Activated CD4-positive, alpha-beta T cell treated with anti-CD3 and anti-CD28 coated beads for 24 hours (primary cell): ENCODE measurements at places on chromosomes 13 and 19.

- no peak for DNase-seq
Measured at GRCh38 chr13:113771709-113772331, 12.8 kb downstream of the TMEM255B start.

- no peak for DNase-seq
Measured at GRCh38 chr19:14337510-14337909, 43.7 kb upstream of the ADGRE5 start.

GRCh38 chr13:27854606-27855005, 62.3 kb downstream of the GSX1 start:
- DNase-seq, result no peak

- peak; percentile 58 for DNase-seq
Measured at GRCh38 chr19:12331211-12331941, 2.1 kb downstream of the ZNF563 start.

DNA sequence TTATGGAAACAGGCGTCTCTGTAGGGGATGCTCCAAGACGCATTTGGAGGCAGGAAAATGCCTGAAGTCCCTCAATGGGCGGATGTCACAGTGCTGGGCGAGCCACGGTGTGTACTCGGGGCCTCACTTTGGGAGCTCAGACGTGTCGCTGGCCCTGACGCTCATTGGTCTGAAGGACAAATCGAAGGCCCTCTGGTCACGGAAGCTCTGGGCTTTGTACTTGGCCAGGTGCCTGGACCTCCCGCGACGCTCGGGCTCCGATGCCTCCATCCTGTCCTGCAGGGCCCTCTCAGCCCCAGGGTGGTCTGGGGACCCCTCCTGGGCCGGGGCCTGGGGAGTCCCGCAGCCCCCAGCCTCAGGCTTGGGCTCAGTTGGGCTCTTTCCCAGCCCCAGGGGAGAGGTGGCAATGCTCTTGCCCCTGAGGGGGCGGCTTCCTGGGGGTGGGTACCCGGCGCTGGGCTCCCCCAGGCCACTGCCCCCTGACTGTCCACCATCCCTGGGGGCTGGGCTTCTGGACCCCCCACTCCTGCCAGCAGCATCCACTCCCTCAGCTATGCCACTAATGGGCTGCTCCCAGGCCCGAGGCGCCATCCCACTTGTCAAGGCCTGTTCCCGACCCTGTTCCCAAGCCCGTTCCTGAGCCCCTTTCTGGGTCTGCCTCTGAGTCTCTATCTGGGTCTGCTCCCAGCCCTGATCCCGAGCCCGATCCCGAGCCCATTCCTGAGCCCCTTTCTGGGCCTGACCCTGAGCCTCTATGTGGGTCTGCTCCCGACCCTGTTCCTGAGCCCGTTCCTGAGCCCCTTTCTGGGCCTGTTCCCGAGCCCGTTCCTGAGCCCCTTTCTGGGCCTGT, 39.5 kb upstream of the GRTP1 start:
- no peak for DNase-seq

DNA sequence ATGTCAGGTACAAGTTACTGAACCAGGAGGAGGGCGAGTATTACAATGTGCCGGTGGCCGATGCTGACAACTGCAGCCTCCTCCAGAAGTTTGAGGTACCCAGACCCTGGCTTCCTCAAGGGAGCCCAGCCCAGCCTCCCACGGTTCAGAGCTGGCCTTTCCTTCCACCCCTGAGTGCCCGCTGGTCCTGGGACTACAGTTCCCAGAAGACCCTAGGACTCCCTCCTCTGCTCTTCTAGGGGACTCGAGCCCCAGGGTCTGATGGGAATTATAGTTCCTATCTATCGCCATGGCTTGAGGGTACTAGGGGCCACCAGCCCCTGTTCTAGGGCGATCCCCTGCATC, 11.0 kb downstream of the PRKCG start:
- DNase-seq, result no peak

GRCh38 chr13:28651810-28652401, 7.0 kb upstream of the POMP start:
- no peak for DNase-seq

GRCh38 chr19:14476673-14477401, 1.7 kb upstream of the PTGER1 start:
- no peak for DNase-seq

DNA sequence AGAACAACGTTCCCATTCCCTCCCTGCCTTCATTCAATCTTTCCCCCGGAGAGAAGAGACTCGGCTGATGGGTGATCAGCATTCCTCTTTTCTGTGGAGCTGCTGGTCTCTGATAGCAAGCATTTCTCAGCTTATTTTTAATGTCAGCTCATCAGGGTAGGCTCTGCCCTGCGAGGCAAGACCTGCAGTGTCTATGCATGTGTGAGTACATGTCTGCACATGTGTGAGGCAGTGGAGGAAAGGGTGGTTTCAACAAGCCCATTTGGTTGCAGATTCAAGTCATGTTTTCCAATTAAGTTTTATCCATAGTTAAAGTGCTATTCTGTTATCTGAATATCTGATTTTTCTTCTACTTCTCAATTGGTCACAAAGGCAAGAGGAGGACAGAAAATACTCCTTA, 19.5 kb downstream of the SLC10A2 start:
- no peak for DNase-seq

DNA sequence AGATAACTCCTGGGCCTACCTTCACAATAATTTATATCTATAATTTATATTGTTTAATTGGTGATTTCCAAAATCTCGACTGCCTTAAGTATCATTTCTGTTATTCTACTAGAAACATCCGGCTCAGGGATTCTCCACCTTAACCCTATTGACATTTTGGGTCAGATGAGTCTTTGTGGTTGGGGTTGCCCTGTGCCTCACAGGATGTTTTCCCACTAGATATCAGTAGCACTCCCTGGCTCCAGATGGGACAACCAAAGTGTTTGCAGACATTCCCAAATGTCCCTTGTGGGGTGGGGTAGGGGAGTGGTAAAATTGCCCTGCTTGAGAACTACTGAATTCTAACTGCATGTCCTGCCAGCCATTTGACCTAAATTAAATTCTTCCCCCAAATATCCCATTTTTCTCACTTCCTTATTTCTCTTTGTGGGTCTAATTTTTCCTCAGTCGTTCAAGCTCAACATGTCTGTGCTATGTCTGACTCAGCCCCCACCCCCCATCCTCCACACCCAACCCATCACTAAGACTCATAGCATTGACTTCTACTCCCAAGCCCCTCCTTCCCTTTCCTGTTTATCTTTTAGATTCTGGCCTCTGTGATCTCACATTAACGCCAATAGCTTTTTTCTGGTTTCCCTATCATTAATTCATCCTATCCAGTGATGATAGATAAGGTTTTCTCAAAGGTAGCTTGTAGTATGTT, 545.1 kb downstream of the EFNB2 start:
- DNase-seq, result no peak

DNA sequence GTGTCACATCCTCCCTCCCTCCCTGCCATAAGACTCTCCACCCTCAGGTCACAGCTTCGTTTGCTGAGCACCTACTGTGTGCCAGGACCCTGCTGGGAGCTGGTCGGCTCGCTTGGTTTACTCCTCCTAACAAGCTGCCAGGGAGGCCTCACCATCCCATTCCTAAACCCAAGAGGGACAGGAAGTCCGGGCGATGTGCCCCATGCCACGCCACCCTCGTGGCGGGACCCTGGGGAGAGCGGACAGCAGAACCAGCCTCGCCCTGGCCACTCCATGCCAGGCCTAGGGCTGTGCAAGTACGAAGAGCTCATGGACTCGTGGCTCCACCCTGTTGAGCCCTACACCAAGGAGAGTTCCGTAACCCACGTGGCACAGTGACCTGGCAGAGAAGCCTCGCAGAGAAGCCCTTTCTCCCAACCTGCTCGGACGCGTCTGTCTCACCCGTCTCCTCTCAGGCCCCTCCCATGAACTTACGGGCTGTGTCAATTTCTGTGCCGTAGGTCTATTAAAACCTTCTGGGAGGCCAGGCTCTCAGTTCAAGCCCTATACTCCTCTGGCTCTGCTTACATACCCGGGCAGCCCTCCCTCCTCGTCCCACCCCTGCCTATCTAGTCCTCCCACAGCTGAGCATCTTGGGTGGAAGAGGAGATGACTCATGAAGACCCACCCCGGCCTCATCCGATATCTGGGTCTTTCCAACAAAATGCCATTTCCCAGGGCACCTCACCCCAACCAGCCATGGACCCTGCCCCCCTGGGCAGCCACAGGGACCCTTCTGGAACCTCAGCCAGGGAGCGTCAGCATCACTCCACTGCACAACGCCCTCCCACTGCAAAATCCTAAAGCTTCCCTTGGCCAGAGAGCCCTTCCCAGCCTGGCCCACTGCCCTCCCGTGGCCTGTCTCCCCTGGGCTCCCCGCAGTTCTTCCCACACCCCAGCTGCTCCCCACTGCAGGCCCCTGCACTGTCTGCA, 2.6 kb downstream of the UBXN6 start:
- no peak for DNase-seq

- DNase-seq, result no peak
Measured at GRCh38 chr19:42154471-42155323, 22.5 kb upstream of the POU2F2 start.

GRCh38 chr19:47226426-47227351, 4.3 kb downstream of the BBC3 start:
- DNase-seq, result peak; percentile 35

DNA sequence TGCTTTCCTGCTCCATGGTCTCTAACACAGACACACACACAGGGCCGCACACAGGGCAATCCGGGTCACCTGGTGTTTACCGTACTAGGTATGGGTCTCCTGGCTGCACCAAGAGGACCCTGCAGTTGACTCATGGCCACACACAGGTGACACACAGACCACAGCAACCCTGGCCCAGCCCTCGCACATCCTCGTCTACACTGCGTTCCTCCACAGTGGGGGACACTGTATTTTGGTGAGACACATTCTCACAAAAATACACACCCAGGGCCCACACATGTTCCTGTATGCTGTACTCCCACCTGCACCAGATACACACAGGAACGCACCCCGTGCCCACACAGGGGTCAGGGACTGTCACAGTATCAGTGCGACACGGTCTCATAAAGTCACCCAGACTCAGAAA, 12.8 kb downstream of the PDE4A start:
- no peak for DNase-seq

- DNase-seq, result no peak
Measured at GRCh38 chr13:33380487-33381079, 95.0 kb upstream of the STARD13 start.

DNA sequence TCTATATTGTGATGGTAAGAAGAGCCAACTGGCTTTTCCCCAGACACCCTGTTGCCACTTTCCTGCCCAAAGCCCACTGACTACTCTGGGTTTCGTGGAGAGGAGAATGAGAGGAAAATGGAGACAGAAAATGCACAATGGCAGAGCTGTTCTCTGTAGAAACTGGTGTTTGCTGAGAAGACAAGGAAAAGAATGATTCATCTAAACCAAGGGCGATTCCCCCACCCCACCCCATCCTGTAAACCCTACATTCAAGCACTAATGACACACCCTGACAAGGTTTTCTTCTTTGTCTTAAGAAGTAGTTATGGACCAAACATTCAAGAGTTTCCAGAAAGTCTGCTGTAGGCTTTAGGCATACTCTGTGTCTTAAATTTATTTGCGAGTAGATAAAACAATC, 68.8 kb downstream of the DOCK9 start:
- no peak for DNase-seq

- no peak for DNase-seq
Measured at GRCh38 chr13:109105899-109106298, 476.5 kb downstream of the MYO16 start.

- DNase-seq, result no peak
Measured at GRCh38 chr13:45809801-45810394, 41.7 kb downstream of the SIAH3 start.

GRCh38 chr13:74868049-74868448, 613.9 kb downstream of the TBC1D4 start:
- no peak for DNase-seq

DNA sequence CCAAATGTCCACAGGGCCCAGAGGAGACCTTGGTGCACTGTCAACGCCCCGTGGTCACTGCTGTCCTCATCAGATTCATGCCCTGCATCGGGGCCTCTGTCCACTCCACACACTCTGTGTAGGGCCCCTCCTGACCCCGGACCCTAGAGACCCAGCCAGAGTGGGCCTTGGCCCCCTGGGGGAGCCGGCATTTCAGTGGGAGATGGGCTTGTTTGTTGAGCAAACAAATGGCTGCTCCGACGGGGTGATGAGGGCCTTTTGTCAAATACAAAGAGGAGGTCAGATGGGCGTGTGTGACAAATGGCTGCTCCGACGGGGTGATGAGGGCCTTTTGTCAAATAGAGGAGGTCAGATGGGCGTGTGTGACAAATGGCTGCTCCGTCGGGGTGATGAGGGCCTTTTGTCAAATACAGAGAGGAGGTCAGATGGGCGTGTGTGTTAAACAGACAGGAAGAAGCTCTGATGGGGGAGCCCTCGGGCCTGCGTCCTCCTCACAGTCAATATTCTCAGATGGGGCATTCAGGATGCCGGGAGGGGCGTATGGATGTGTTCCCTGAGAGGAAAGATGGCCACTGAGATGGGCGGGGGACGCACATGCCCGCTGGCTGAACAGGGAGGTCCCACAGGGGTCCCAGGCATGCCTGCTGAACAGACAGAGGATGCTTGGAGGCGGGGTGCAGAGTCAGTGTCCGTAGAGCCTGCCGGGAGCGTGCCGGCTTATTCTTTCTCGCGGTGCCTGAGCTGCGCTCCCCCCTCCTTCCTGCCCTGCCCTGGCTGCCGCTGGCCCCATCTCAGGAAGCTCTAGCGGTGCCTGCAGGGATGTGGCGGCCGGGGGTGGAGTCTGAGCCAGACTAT, 36.3 kb downstream of the SMIM24 start:
- DNase-seq, result no peak

- no peak for DNase-seq
Measured at GRCh38 chr19:49355909-49356353, 6.3 kb downstream of the TEAD2 start.

DNA sequence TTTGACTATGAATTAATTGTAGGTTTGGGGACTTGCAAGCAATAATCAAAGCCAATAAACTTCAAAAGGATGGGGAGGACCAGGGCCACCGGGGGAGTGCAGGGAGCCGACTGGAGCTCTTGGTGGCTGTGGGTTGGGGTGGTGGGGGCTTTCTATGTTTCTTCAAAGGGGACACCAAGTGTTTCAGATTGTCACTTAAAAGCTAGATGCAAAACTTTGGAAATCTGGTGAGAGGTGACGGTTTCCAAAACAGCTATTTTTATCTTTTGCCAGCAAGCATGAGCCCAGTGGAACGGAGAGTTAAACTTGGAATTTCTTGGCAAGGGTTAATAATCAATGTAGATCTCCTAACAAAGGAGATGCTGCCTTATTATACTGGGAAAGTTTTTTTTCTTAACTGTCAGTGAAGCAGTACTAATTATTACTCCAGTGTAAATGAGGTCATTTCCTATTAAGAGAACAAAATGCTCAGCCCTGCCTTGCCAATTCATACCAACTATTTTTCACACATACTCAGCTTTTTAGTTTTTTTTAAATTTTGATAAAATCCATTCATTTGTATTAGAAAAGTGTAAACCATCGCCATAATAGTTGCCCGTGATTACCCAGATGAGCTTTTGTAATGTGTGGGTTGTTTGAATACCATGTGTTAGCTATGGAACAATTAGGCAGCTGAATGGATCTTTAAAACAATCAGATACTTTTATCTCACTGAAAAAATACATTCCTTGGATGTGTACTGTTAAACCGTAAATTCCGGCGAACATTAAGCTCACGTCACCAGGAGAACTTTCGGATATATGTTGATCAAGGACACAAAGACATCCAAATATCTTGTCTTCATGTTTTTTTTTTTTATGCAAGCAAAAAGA, 95.9 kb upstream of the ZNF536 start:
- DNase-seq, result no peak

- DNase-seq, result no peak
Measured at GRCh38 chr13:79765331-79765730, 284.4 kb downstream of the NDFIP2 start.

GRCh38 chr13:84616864-84617263, 734.6 kb upstream of the SLITRK1 start:
- DNase-seq, result no peak
